Stimulated activated CD8-positive, alpha-beta memory T cell treated with anti-CD3 and anti-CD28 coated beads, Interleukin-4, amount 100 ng/mL, for 1 hour (primary cell): ENCODE measurements at places on chromosomes 4 and X.

DNA sequence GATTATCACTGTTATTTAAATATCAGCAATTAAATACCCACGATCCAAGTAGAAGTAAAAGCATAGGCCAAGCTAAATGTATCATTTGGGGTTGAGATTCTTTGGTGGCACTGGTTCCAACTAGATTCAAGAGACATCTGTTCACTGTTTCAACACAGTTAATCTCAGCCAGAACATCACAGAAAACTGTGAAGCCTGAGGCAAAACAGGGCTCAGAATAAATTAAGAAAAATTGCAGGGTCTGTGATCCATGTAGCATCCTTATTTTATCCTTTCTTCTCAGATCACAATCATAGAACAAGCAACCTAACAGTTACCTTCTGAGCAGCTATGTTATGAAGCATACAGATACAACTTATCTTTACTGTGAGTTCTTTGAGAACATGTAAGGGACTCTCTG lies 23.7 kb downstream of the YTHDC1 start:
- no peak for DNase-seq

DNA sequence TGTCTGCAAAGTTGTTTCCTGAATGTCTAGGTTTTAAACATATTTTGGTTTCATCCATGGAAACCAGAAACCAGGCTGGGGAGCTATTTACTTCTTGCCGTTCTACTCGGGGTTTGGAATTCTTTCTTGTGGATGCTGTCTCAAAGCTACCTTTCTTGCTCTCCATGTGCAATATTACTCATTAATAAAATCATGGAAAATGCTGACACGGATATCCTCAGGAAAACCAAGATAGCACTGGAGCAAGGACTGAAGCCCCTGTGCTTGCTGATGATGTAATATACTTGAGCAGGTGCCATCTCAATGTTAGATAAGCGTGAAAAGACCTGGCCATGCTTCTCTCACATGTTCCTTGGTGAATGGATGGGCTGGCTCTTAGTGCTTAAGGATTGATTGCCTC lies 41.5 kb upstream of the HPF1 start:
- no peak for DNase-seq

DNA sequence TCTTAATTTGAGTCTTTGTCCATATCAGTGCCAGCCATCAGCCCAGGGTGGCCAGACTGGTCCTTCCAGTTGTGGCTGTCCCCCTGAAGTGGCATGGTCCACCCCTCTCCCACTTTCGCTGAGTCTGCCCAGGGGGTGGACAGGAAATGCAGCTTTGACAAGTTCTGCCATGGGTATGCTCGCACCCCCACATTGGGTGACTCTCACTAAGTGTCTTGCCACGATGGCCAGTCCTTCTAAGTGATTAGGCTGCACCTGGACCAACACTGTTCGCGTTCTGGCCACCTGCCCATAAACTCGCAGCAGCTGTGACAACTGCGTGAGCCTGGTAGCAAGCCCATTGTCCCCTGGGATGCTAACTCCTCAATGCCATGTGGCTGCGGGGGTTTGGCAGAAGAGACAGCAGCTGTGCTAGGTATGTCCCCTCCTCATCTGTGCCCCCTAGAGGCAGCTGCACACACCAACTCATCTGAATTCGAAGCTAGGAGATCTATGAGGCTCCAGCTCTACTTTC lies 10.0 kb upstream of the LNX1 start:
- no peak for DNase-seq

DNA sequence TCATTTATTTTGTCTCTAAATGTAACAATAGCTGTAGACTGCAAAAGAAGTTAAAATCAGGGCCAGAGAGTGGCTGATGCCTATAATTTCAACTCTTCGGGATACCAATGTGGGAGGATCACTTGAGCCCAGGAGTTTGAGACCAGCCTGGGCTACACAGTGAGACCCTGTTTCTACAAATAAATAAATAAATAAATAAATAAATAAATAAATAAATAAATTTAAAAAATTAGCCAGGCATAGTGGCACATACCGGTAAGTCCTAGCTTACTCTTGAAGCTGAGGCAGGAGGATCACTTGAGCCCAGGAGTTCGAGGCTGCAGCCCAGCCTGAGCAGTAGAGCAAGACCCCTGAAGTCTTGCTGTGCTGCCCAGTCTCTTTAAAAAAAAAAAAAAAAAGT lies 79.1 kb downstream of the WWC2 start:
- DNase-seq = no peak

DNA sequence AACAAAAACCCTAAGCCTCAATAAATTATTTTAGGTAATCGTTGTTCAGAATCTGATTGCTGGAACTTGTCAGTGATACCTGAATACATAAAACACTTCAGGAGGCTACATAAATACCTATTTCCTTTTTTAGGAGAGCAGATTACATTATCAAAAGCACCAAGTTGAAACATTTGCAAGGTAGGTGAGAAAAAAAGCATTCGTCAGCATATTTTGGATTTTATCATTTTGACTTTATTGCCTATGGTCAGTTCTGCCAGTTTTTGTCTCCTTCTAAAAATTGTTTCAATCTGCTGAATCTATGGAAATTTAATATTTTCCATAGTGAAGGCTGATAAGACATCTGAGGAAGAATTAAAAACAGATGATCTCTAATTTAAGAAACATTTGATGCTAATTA lies 16.5 kb upstream of the MAD2L1 start:
- no peak for DNase-seq

DNA sequence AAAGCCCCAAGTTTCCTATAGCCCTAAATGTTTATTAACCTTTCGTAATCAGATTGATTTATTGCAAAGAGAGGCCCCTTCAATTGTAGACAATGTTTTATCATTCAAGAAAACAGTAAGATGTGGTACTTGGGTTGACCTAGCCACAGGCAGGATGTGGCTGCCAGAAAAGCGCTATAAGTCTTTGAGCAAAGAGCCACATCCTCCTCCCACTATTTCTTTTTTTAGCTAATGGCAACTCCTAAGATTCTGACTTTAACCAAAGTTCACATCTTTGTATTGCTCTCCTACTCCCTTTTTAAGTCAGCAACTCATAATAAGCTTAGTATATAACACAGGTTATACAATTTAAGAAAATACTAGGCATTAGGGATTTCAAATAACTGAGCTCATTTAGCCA lies 70.7 kb upstream of the PPP3CA start:
- DNase-seq = peak; percentile 8

DNA sequence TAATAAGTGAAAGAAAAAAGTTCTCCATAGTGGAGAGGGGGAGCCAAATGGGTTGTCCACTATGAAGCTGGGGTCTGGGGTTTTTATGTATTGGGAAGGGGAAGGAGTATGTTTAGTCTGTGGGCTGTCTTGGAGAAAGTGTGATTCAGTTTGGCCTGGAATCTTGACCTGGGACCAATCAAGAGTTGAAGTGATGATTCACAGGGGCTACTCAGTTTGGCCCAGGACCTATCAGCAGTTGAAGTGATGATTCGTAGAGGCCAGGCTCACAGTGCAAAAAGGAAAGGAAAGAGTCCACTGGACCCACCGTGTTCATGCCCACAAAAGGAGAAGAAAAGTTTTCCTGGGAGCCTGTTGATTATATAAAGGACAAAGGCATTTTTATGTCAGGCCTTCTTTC lies 47.3 kb upstream of the RAB9B start:
- DNase-seq = no peak

DNA sequence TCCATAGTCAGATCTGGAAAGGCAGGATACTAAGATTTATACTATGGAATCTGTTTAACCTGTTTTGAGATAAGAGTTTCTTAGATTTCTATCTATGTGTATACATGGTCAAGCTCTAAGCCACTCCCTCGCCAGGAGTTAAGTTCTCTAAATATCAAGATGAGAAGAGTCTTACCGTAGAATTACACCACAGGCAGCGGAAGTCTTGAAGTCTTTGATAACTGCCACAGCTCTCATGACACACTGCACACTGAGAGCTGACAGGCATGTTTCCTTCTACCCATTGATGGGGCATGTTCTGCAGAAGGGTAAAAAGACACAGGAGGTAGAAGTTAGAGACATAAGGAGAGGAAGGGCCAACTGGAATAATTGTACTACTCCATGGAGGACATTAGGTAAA lies 67.7 kb downstream of the DGKK start:
- DNase-seq = no peak

- no peak for DNase-seq
These were observed 18.6 kb downstream of the CCDC160 start for GRCh38 chrX:134255555-134255954.

- no peak for DNase-seq
These were observed 466.2 kb downstream of the BCOR start for GRCh38 chrX:39631276-39632229.

DNA sequence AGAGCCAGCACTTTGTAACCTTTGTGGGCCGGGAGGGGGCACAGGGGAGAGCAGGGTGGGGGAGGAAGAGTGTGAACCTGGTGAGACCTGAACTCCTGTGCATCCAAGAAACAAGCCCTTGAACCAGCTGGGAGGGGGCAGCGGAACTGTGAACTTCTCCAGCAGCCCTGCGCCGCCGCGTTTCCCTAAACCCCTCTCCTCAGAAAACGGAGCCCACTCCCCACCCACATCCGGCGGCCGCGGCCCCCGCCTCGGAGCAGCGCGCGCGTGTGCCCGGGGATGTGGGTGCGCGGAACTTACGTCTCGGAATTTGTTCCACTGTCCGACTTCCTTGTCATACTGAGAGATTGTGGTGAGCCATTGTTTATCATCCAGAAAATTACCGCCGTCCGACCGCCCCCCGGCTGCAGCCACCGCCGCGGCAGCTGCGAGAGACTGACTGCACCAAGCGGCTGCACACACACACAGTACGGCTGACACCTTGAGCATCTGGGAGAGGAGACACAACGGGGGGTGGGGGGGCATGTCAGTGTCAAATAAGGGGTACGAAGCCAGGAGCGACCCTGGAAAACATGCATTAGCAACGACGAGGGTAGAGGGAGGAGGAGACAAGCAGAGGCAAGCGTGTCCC lies 494 bp downstream of the SPOCK3 start:
- no peak for DNase-seq

GRCh38 chrX:19595043-19595677 lies 79.9 kb upstream of the MAP3K15 start:
- no peak for DNase-seq

DNA sequence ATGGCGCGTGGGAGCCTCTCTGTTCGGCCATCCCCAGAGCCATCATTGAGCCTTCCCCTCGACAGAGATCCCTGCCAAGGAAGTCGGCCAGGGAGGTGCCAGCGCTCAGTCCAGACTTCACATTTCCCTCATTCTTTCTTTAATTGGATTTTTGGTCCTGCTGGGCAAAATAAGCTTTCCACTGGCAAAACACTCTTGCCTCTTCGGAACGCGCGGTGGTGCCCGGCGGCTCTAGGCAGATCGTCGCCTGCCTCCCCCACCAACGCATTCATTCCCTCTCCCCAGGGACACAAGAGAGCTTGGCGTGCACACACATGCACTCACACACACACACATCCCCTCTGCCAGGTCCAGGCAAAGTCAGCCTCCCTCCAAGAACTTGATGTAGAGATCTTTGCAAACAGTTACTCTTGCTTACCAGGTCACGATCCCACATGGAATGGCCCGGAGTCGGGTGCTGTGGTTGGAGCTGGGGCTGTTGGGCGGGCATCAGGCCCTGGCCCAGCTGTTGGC lies 257.1 kb downstream of the BCOR start:
- DNase-seq = no peak

DNA sequence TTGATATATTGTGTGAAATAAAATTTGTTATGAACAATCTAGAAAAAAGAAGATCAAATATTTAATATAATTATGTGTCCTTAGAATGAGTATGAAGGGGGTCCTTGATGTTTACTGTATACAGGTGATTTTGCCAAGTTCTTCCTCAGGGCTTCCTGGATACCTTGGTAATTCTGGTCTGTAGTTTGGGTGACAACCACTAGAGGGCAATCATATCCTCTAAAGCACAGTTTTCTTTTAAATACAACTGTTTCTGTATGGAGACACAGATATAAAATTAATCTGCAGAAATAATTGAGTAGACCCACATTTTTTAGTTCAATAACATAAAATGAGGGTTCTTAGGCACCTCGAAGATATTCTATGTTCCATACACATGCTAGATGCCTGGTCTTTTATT lies 157.7 kb downstream of the SPANXN1 start:
- DNase-seq = no peak
